Mesenchymal stem cell (in vitro differentiated cells and primary cell): ENCODE measurements at places on chromosomes 3 and 15.
A peak's percentile ranks its signal among the peaks of the same experiment; 100 is the strongest.

DNA sequence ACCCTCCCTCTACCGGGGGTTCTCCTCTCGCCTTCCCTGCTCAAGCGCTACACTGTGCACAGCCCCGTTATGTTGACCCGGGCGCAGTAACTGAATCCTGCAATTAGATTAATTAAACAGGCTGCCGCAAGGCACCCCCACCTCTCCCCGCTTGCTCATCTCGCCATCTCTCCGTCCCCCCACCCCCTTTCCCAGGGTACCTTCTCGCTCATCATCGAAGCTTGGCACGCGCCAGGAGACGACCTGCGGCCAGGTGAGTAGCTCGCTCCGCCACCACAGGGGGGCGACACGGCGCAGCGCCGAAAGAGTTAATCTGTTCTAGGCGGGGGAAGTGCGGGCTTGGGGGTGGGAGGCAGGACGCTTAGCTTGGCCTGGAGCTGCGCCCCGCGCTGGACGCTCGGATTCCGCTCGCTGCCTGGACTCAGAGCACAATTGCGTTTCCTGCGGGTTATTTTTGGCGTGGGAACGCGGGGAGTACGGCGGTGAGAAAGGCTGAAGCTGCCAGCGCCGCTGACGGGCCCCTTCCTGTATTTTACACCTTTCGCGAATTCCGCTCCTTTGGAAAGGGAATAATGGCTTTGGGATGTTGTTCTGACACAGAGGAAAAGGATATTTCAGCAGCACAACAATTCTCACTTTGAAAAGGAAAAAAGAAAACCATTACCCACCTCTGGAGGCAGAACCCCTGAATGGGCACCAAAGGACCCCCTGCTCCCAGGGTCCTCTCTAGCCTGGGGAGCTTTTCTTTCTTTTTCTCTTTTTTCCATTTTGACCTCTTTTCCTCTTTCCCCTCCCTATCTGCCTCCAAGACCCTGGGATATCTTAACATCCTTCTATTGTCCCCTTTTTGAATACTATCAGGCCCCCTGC is 1.5 kb downstream of the DLL4 start:
- DNase-seq: peak; percentile 66
- H3K36me3 ChIP-seq: no peaks in the 10 kb centered on the region
- peaks cover 64% of the 10 kb centered on the region for H3K27me3 ChIP-seq
- peak overlapping the region; percentile 12 for H3K4me3 ChIP-seq
- no peak overlapping the region for H3K27ac ChIP-seq

GRCh38 chr3:143824735-143825385 is 23.4 kb downstream of the SLC9A9 start:
- no peaks in the 10 kb centered on the region for H3K36me3 ChIP-seq
- DNase-seq: no peak
- no peak overlapping the region for H3K4me3 ChIP-seq
- H3K27ac ChIP-seq: no peak overlapping the region

- peaks cover 2% of the 10 kb centered on the region for H3K4me1 ChIP-seq
- no peaks in the 10 kb centered on the region for H3K36me3 ChIP-seq
- H3K4me3 ChIP-seq: no peak overlapping the region
- peaks cover 35% of the 10 kb centered on the region for H3K27me3 ChIP-seq
- DNase-seq: no peak
- no peak overlapping the region for H3K27ac ChIP-seq
Observed at GRCh38 chr15:69491038-69491505, 38.5 kb downstream of the RPLP1 start.

DNA sequence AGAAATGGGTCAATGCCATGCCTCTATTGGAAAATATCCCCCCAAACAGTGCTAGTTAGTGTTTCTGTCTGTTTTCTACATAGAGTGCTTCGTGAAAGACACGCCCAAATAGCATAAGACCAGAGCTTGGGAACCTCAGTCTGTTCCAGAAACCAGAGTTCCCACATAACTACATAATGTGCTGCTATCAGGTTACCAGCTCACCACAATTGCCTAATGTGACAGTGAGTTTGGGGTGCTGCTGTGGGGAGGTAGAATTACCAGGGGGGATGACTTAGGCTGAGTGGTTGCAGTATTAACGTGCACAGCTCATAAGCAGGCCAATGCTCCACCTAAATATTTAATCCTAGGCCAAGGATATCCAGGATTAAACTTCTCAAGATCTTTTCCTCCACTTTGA is 39.2 kb downstream of the DUT start:
- no peak overlapping the region for H3K27ac ChIP-seq
- peaks cover 3% of the 10 kb centered on the region for H3K4me1 ChIP-seq
- H3K4me3 ChIP-seq: no peak overlapping the region
- DNase-seq: no peak
- no peaks in the 10 kb centered on the region for H3K36me3 ChIP-seq

- no peak overlapping the region for H3K27ac ChIP-seq
- H3K36me3 ChIP-seq: no peaks in the 10 kb centered on the region
- no peaks in the 10 kb centered on the region for H3K27me3 ChIP-seq
- H3K4me1 ChIP-seq: peaks cover 2% of the 10 kb centered on the region
Observed at GRCh38 chr15:84955089-84955848, 26.4 kb upstream of the PDE8A start.

DNA sequence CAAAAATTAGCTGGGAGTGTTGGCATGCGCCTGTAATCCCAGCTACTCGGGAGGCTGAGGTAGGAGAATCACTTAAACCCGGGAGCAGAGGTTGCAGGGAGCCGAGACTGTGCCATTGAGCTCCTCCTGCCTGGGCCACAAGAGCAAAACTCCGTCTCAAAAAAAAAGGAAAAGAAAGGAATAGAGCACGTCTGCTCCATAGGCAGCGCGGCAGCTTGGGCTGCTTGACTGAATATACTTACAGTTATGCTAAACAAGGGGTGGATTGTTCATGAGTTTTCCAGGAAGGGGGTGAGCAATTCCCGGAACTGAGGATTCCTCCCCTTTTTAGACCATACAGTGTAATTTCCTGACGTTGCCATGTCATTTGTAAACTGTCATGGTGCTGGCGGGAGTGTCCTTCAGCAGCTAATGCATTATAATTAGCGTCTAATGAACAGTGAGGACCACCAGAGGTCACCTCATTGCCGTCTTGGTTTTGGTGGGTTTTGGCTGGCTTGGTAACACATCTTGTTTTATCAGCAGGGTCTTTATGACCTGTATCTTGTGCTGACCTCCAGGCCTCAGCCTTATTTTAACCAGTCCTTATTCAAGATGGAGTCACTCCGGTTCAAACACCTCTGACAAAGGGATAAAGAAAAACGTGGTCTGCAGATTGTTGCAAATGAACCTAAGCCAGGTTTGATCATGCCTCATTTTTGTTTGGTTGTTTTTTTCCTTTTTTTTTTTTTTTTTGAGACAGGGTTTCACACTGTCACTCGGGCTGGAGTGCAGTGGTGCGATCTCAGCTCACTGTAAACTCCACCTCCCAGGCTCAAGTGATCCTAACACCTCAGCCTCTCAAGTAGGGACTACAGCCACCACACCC is 24.9 kb upstream of the SENP5 start:
- DNase-seq: no peak
- no peaks in the 10 kb centered on the region for H3K4me1 ChIP-seq
- no peak overlapping the region for H3K4me3 ChIP-seq
- no peaks in the 10 kb centered on the region for H3K36me3 ChIP-seq
- H3K27ac ChIP-seq: no peak overlapping the region
- H3K27me3 ChIP-seq: no peaks in the 10 kb centered on the region

DNA sequence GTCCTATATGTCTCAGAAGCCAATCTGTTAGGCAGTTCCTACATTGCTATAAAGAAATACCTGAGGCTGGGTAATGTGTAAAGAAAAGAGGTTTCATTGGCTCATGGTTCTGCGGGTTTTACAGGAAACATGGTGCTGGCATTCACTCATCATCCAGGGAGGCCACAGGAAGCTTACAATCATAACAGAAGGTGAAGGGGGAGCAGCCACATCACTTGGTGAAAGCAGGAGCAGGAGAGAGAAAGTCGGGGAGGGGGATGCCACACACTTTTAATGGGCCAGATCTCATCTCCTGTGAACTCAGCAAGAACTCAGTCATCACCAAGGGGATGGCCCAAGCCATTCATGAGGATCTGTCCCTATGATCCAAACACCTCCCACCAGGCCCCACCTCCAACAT is 9.1 kb downstream of the SLC49A4 start:
- no peak overlapping the region for H3K4me3 ChIP-seq
- no peak overlapping the region for H3K27ac ChIP-seq
- DNase-seq: no peak
- peaks cover 16% of the 10 kb centered on the region for H3K36me3 ChIP-seq
- H3K27me3 ChIP-seq: no peaks in the 10 kb centered on the region

- no peaks in the 10 kb centered on the region for H3K36me3 ChIP-seq
- no peak overlapping the region for H3K4me3 ChIP-seq
- no peak for DNase-seq
- H3K4me1 ChIP-seq: peaks cover 15% of the 10 kb centered on the region
- peaks cover 6% of the 10 kb centered on the region for H3K27me3 ChIP-seq
- no peak overlapping the region for H3K27ac ChIP-seq
Observed at GRCh38 chr3:197375001-197375441, 76.6 kb upstream of the DLG1 start.

DNA sequence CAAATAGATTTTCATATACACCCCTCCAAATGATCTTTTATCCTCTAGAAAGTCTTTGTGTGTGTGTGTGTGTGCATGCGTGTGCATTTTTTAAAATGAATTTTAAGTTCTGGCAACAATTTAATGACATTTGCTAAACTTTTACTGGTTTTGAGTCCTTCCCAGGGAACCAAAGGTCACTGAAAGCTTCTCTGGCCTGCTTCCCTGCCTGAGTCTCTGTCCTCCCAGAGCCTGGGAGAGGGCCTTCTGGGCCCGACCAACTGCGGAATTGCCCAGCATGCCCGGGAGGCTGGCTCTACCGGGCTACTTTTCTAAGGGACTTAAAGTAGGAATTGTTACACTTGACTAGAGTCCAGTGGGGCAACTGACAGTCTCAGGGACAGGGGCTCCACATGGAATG is 7.4 kb upstream of the RBPMS2 start:
- H3K27me3 ChIP-seq: peaks cover 16% of the 10 kb centered on the region
- no peak for DNase-seq
- no peak overlapping the region for H3K27ac ChIP-seq
- H3K36me3 ChIP-seq: no peaks in the 10 kb centered on the region

DNA sequence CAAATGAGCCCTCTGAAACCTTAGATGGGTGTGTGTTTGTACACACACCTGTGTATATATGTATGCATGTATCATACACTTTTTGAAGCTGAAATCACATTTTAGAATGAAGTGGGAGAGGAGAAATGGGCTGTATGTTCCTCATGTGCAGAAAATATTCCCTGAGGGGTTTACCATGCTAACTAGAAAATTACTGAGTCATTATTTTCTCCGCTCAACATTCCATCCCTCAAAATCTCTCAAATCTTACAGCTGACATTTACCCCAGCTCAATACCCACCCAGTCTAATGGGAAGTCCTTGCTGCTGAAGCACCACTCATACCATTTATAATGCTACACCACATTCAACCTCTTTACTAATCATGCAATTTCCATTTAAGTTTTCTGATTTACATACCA is 138.6 kb downstream of the P2RY1 start:
- H3K27ac ChIP-seq: no peak overlapping the region
- H3K36me3 ChIP-seq: no peaks in the 10 kb centered on the region
- no peaks in the 10 kb centered on the region for H3K27me3 ChIP-seq
- no peak overlapping the region for H3K4me3 ChIP-seq
- DNase-seq: no peak

DNA sequence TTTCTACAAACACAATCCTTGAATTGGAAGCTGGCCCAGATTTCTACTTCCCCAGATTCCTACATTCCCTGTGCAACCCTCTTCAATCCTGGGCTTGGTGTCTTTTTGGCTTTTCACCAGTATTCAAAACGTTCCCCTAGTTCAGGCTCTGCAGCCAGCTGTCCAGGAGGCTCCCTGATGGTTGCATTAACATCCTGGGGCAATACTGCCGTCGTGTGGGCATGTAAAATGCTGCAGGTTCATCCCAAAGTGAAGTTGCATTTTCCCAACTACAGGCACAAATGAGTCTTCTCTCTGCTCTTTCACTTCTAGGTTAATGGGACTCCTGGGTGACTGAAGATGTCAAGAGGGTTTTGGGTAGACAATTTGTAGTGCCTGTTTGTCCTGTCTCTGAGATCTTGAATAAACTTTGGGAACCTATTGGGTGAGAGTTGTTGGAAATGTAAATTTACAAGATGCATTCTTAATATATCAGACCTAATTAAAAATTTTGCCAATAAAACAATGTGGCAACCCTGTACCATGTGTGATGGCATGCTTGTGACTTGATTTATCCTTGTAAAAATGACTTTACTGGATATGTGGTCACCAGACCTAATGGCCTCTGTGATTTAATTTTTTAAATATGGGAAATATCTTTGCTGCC is 28.6 kb downstream of the SOX14 start:
- no peak overlapping the region for H3K27ac ChIP-seq
- no peak overlapping the region for H3K4me3 ChIP-seq
- DNase-seq: no peak
- H3K36me3 ChIP-seq: no peaks in the 10 kb centered on the region
- H3K4me1 ChIP-seq: no peaks in the 10 kb centered on the region

- peak; percentile 71 for DNase-seq
- H3K4me3 ChIP-seq: no peak overlapping the region
- H3K27me3 ChIP-seq: no peaks in the 10 kb centered on the region
- H3K27ac ChIP-seq: peak overlapping the region; percentile 87
Observed at GRCh38 chr15:63094495-63094931, 27.1 kb upstream of the LACTB start.

DNA sequence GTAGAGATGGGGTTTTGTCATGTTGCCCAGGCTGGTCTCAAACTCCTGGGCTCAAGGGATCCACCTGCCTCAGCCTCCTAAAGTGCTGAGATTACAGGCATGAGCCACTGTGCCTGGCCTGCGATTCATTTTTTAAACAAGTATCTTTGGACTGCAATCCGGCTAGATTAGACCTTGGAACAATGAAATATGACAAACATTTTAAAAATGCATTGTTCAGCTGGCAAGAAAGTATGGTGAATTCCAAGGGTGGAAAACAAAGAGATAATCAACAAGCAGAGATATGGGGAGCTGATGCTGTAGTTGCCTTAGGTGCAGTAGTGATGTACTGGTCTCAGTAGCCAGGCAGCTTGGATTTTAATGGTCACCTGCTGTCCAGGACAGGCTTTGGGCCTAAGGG is 95.8 kb upstream of the GOLGA8J start:
- no peak for DNase-seq
- no peaks in the 10 kb centered on the region for H3K36me3 ChIP-seq
- no peak overlapping the region for H3K27ac ChIP-seq

- no peak overlapping the region for H3K4me3 ChIP-seq
- no peaks in the 10 kb centered on the region for H3K27me3 ChIP-seq
- peak; percentile 69 for DNase-seq
- H3K4me1 ChIP-seq: peaks cover 3% of the 10 kb centered on the region
- peaks cover 1% of the 10 kb centered on the region for H3K36me3 ChIP-seq
- H3K27ac ChIP-seq: no peak overlapping the region
Observed at GRCh38 chr3:141940194-141940776, 63.8 kb downstream of the ATP1B3 start.

GRCh38 chr3:33256249-33256648 is 21.0 kb upstream of the FBXL2 start:
- no peak overlapping the region for H3K27ac ChIP-seq
- no peak overlapping the region for H3K4me3 ChIP-seq
- no peaks in the 10 kb centered on the region for H3K27me3 ChIP-seq
- no peaks in the 10 kb centered on the region for H3K4me1 ChIP-seq
- no peak for DNase-seq

GRCh38 chr3:52705688-52706686 is at the start of the genes GLT8D1 and SPCS1:
Gene GLT8D1, minus strand, starts transcription at chr3:52705791. Its CDS starts 5,331 bp downstream, at chr3:52700460.
Gene SPCS1, plus strand, starts transcription at chr3:52706106. Its CDS starts 141 bp downstream, at chr3:52706247.
- peaks cover 9% of the 10 kb centered on the region for H3K4me1 ChIP-seq
- H3K4me3 ChIP-seq: peak within 1 kb of the TSS; percentile 95
- peak within 1 kb of the TSS; percentile 80 for H3K27ac ChIP-seq
- peak; percentile 91 for DNase-seq
